Occipital lobe (tissue), 3 donors: ENCODE measurements at places on chromosomes 7 and 10.

DNA sequence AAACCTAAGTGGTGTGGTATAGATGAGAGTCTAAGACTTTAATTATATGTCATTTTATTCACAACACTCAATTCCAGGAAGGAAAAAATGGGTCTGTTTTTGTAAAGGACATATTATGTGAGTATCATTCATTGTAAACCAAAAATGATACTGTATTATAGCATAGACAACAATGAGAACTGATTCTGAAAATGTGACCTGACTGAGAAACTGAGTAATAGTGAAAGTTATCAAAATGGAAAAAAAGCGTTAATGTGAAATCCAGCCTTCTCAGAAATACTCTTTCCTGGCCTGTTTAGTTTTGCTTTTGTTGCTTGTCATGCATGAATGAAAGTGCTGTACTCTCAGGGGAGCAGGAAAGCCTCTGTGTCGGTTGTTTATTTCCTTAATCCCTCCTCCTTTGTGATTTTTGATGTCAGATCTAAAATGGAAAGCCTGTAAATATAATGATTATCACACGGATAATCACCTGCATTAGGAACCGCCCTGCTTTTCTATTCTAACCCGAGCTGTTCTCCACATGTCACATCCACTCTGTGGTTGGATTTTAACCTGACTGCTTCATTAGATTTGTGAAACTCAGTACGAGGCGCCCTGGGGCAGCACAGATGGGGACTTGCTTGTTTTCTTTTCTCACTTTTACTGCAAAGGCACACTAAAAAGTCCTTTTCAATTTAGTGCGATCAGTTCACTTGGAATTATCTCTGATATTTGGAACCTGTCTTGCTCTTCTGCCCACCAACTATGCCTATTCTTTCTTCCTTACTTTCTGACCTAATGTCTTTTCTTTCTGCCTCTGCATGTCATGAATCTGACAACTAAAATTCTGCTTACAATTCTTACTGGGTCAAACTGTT, 240.9 kb upstream of the KAT6B start:
- DNase-seq, result no peak

DNA sequence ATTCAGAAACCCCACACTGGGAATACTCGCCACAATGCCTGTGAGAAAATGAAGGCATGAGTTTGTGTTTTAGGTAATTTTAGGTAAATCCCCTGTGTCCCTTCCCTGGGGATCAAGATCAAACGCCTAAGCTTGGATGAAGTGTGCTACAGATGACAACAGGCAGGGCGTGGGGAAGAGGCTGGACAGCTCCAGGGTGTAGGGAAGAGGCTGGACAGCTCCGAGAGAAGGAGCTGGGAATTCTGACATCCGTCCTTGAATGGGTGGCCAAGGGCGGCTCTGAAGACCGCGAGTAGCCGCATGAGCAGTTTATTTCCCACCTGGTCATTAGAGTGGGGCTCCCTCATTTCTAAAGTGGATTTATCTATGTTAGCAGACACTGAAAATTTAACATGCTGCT, 109.7 kb downstream of the RAMP3 start:
- DNase-seq, result no peak

DNA sequence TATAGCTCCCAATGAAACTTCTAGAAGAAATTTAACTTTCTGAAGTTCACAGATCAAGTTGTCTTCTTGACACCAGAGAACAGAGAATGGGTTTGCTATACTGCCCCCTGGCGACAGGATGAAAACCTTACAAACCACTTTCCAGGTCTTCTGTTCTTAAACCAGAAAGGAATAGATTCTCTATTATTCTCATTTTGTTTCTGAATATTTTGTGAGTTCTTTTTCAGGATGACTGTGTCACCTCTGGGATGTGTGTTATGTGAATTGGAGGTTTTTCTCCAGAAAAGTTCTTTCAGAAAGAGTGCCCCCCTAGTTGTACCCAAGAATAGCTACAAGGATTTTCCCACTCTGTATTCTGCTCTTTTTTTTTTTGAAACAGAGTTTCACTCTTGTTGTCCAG, 6.3 kb downstream of the IFT22 start:
- no peak for DNase-seq

DNA sequence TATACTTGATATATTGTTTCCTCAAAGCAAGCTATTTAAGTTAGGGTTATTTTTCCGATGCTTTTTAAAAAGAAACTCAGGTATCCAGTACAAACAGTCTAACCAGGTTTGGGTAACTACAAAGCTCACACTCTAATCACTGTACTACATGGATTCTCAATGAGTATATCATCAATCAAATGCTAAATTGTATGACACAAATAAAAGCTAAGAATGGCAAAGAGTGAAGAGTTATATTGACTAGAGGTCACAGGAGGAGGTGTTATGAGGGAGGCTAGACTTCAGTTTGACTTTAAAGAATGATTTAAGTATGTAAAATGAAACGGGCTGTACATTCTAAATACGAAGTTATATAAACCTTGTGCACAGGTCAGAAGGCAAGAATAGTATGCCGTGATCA, 178.0 kb downstream of the CTNNA3 start:
- DNase-seq, result no peak

DNA sequence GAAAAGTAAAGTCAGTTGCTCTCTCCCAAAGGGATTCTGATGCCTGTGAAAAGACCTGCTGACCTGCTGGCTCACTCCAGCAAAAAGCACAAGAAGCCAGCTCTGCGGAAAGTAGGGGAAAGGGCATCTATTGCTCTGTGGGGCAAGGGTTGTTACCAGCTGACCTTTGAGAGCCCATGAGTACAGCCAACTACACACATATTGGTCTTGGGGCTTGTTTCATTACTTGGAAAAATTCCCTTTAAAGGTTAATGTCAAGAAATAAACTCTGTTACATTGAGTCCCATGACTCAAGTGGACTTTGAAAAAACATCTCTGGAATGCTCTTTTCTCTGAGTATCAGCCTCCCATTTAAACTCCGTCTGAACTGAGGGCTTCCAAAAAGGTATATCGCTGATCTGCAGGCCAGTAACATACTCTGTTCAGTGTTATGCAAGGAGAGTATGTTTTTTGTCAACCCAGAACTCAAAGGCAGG, 53.2 kb downstream of the PANK1 start:
- DNase-seq, result no peak

- peak; percentile 20 for DNase-seq
These were observed 64.9 kb downstream of the MYOF start for GRCh38 chr10:93417266-93417665.

DNA sequence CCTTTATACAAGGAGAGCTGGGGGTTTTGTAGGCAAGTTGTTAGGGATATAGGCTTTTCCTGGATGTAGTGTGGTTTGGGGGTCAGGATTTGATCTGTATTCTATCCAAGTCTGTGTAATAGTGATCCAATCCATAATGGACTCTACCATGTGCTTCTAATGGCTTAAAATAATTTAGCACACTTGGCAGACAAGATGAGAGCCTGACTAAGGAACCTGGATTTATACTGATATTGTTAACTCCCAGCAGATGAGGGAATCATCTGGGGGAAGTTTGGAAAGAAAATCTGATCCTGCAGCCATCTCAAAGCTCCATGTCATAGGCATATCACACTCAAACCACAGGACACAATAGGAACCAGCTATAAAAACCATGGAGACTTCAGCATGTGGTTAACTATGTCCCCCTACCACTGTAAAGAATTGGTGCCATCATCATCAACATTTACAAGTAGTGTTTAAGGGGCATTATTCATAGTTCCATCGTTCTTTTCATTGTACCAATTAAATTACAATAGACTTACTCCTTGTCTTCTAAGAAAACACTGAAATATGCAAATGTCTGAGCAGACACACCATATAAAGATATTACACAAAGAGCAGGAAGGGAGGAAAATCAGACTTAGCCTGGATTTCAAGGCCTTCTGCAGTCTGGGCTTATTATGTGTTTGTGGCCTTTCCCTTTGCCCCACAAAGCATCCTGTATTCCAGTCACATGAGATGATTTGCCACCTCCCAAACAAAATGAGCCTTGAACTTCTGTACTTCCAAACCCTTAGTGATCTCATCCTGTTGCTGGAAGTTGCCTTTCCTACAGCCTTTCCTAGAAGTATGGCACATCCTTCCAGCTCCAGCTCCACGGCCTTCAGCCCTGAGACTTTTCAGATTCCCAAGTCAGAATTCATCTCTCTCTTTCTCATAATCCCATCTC, 22.5 kb upstream of the HPS1 start:
- DNase-seq, result no peak

- DNase-seq, result no peak
These were observed 42.8 kb downstream of the CTTNBP2 start for GRCh38 chr7:117830422-117830954.

DNA sequence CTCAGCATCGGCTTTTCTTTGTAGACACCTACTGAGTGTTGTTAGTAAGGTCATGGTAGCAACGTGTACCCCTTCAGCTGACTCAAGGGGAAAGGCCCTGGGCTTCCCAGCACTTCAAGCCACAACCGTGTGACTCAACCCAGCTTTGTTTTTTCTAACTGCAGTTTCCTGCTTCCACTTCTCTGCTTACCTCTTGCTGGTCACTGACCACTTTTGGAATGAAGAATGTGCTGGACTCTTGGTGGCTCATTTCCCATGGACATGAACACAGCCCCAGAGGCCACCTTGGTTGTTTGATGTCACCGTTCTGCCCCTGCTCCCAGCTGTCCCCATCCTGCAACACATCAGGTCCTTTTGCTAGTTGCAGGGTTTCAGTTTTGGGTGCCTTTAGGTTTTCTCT, 69.5 kb upstream of the ZNF438 start:
- no peak for DNase-seq

DNA sequence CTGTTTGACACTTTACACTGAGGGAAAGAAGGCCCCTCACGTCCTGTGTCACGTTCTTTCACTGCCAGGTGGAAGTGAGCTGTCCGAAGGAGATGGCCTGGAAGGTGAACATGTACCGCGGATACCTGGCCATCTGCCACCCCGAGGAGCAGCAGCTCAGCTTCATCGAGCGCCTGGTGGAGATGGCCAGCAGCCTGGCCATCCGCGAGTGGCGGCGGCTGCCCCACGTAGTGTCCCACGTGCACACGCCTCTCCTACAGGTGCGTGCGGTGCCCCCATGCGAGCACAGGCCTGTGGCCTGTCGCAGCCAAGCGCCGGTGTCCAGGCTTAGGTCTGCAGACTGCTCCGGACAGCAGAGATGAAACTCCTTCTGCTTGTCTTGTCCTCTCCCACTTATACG, 103.4 kb downstream of the TRRAP start:
- DNase-seq, result no peak

DNA sequence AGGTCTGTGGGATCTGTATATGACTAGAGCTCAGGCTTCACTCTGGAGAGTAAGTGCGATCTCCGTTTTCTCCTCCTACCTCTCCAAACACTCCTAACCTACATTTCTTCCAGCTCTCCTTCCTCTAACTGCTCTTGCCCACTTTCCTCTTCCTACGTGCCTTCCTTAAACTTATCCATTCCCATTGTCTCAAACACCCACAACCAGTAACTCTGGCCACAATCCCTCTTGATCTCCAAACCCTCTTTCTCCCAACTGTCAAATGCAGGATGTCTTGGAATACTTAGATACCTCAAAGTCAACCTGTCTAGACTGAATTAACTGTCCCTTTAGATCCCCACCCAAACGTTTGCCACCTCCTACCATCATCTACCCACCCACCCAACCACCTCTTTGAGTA, 213.7 kb upstream of the KMT2E start:
- DNase-seq, result no peak

DNA sequence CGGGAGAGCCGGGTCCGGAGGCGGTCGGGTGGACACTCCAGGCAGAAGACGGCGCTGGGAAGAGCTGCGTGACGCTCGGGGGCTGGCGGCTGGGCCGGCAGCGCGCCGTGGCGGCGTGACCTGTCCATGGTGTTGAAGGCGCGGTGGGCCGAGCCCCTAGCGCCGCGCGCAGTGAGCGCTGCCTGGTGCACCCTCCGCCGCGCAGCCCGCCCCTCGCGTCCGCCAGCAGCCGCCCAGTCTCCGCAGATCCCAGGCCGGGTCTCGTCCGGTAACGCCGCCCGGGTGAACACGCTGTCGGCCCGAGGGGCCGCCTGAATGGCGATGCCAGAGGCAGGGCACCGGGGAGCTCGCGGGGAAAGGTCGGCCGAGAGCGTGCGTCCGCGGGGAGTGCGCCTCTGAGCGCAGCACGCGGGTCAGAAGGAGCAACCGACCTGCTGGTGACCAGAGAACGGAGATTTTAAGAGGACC, 657 bp upstream of the TMEM178B start:
- DNase-seq, result peak; percentile 63

DNA sequence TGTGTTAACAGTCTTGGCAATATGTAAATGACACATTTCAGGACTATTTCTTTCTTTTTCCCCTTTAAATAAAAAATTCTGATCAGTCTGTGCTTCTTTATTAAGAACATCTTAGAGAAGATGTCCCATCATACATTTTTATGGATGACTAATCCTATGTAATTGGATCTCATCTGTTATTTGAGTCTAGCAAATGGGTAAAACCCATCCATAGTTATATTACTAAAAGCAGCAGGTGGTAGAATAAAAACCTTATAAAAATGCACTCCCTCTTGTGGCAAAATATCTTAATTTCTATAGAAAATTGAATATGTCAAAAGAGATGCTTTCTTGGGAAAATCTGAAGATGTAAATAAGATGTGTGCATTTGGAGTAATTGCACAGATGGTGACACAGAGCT, 35.3 kb downstream of the TRRAP start:
- no peak for DNase-seq

DNA sequence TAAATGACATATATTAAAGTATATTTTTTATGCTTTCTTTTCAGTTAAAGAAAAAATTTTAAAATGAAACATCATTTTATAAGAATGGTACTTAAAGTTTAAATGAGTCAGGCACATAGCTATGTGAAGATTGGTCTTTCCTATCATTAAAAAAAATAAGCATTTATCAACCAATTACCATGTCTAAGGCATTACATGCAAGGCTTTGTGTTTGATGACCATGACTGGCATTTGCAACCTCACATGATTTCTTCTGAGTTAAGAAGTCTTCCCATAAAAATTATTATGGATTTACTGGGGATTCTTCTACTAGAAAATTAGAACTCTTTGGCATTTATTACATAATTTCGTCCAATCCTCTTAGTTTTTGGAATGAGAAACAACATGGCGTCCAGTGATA, 776.1 kb downstream of the MAGI2 start:
- DNase-seq, result no peak

DNA sequence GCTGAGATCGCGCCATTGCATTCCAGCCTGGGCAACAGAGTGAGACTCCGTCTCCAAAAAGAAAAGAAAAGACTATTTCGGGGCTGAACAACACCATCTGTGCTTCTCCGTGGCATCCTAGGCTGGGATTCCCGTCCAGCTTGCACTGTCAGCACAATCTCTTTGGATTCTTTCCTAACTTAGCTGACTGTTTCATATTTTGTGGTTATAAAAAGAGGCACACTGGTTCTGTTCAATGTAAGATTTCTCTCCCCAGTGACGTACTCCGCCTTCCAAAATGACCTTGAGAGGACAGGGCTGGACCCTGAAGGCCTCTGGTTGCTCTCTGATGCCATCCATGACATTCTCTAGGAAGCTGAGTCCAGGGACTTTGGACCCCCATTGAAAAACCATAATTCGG, 8.8 kb downstream of the ZNHIT1 start:
- DNase-seq, result no peak

DNA sequence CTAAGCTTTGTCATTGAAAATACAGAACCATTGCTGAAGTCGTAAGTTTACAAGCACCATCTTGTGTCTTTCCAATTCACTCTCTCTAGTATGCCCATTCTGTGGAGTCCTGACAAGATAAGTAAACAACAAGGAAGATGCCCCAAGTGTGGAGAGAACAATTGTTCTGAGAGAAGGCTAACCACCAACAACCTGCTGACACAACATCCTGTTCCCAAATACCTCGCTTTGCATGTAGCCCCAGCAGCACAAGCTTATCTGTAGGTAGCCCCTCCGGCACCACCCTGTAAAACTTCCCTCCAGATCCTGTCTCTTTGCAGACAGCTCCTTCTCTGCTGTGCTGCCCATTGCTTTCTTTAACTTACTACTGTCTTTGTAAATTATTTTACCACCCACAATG, 233.3 kb upstream of the AOAH start:
- no peak for DNase-seq
